ENCODE measurements at places on chromosomes 2 and 18.

GRCh38 chr2:119369845-119370244 is 3.1 kb downstream of the DBI start:
- DNase-seq = no peak

- DNase-seq = no peak
These were observed 142.9 kb downstream of the ASB1 start for GRCh38 chr2:238569507-238570195.

DNA sequence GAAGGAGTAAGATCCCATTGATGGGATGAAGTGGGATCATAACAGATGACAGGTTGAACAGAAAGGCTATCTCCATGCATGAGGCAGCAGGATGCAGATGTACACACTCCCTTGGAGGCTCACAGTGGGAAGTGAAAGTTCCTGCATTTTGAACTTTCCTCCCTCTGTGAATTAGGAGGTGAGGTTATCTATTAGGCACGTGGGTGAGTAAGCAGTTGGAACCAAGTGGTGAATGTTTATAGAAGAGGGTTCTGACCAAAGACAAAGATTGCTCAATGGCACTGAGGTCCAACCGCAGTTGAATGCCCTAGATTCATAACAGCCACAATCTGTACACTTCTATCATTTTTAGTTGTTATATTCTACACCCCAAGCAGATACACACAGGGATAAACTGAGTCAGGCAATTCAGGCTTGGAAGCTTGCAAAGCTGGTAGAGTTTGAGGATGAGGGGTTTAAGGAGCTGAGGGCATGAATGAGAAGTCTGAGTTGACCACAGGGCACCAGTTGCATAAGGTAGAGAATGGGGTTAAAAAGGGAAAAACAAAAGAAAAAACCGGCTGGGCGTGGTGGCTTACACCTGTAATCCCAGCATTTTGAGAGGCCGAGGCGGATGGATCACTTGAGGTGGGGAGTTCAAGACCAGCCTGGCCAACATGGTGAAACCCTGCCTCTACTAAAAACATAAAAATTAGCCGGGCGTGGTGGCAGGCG is 7.1 kb upstream of the KCMF1 start:
- DNase-seq = no peak

GRCh38 chr2:108236676-108237335 is 3.0 kb upstream of the SULT1C3 start:
- DNase-seq = no peak

- DNase-seq = no peak
These were observed 203.6 kb downstream of the UBE2E3 start for GRCh38 chr2:181183878-181184542.

DNA sequence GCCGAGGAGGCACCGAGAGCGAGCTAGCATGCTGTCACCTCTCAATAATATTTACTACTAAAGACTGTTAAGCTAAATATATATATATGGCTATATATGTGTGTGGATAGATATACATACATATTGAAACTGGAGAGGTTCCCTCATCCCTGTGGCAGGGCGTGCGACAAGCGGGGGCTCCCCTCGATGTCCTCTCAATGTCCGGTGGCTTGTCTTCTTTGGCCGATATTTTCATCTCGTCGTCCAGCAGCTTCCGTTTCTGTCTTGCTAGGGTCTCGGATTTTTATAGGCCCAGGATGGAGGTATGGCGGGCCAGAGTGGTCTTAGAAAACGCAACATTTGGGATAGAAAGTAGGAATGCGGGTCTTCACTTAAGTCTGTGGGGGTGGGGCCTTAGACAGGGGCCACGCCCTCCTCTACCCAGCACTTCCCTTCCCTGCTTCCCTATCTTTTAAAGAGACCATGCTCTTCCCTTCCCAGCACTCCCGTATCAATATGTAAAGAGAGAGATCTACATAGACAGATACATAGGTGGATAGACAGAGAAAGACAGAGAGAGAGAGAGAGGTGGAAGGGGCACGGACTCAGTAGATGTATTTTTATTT is 866.8 kb downstream of the DSC3 start:
- DNase-seq = no peak

DNA sequence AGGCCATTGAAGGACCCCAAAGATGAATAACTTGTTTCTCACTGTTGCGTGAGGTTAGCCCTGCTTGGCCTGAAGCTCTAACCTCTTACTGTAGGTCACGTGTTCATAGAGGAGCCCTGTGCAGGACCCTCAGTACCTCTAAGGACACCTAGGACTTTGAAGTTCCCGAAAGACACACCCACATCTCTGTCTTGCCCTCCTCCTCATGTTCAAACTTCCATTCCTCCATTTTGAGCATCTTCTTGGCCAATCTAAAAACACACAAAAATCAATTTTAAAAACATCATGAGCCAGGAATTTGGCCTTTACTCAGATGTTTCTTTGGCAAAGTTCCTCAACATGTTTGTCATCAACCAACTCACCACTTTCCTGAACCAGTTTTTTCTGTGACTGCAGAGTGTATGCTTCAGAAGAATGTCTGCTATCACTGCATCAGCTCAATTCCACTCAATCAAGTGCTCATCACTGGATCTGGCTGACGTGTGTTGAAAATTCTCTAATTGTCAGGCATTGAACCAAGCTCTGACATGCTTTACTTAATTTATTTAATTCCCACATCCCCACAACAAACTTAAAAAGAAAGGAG is 101.6 kb downstream of the AP1S3 start:
- no peak for DNase-seq

DNA sequence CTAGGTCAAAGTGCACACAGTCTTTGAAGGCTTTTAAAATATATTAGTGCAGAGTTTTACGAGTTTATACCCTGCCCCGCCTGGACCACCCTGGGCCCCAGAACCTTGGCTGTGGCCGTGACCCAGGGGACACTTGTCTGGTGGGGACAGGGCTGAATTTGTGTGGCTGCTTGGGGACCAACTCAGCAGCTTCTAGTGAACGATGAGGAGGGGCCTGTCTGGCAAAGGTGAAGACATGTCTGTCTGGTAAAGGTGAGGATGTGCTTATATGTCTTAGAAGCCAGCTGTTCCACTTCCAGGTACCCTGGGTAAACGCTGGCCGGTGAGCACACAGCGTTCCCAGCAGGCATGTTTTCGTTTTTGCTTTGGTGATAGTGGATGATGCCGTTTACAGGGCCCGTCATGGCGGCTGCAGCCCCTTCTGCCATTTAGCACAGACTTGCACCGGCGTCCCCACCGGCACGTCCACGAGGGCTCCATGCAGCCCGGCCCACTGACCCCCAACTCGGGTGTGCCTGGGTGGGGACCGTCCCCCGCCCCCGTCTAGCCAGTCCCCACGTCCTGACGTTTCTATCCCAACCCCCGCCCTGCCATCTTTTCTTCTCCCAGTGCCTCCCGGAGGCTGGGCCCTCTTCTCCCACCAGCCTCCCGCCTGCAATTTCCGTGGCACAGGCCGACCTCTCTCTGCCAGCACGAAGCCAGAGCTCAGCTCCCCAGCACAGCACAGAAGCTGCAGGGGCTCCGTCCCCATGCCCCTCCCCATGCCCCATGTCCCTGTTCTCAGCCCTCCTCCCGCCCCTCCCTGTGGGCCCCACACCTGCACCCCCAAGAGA is 67.8 kb downstream of the SLC66A2 start:
- no peak for DNase-seq

- DNase-seq = peak; percentile 70
These were observed 20.2 kb downstream of the IL18RAP start for GRCh38 chr2:102442967-102443828.

- no peak for DNase-seq
These were observed 319.6 kb upstream of the REV1 start for GRCh38 chr2:99809259-99809900.

DNA sequence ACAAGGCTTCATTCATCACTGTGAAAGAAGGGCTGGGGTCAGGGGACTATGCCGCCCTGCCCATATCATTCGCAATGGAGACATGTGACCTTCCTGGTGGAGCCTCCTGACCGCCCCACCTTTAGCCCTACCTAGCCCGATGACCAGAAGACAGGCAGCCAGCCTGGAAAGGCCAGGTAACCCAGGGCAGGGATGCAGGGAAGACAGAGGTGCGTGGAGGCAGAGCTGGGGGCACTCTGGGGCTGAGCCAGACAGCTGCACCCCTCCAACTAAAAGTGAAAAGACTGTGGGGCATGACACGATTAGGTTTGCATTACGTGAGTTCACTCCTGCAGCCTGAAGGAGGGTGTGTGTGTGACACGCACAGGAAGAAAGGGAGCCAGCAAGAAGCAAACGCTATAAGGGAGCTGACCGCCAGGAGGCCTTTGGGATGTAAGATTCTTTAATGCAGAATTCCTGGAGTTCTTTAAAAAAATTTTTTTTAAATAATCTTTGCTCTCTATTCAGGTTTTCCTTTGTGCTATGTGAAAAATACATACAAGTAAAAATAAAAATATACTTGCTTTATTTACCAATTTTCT is 3.7 kb upstream of the HES6 start:
- no peak for DNase-seq

GRCh38 chr18:45836242-45837205 is 11.0 kb downstream of the SIGLEC15 start:
- no peak for DNase-seq

- DNase-seq = no peak
These were observed 35.5 kb upstream of the RPL37A start for GRCh38 chr2:216463148-216463547.

GRCh38 chr2:241966647-241967466 is 97.3 kb downstream of the RTP5 start:
- no peak for DNase-seq

GRCh38 chr18:27995770-27996502 is 181.0 kb downstream of the CDH2 start:
- DNase-seq = no peak

GRCh38 chr2:217797165-217797564 is 205.6 kb downstream of the TNS1 start:
- no peak for DNase-seq

DNA sequence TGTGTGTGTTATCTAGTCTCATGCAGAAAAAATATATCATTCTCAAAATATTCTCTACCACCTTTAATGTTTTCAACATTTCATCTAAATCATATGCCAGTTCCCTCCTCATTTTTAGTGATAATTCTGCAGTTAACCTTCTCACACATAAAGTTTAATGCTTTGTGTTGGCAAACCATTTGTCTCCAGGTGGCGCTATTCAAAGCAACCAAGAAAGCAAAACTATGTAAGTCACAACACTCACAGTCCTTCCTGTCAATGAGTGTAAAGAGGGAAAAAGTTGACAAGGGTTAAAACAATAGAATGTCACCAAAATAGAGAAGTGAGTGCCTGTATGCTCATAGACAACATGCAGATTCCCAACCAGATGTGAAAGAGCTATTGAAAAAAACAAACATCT is 961.6 kb upstream of the LRRTM1 start:
- DNase-seq = no peak

DNA sequence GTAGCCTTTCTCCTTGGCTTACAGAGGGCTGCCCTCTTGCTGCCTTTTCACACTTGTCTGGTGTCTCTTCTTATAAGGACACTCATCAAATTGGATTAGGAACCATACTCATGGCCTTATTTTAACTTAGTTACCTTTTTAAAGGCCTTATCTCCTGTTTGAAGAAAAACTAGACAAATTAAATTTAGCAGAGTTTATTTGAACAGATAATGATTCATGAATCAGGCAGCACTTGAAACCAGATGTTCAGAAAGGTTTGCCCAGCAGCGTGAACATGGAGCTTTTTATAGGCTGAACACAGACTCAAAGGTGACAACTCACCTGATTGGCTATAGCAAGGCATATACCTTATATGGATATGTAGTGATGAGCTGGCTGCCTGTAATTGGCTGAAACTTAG is 238.0 kb downstream of the GULP1 start:
- no peak for DNase-seq

DNA sequence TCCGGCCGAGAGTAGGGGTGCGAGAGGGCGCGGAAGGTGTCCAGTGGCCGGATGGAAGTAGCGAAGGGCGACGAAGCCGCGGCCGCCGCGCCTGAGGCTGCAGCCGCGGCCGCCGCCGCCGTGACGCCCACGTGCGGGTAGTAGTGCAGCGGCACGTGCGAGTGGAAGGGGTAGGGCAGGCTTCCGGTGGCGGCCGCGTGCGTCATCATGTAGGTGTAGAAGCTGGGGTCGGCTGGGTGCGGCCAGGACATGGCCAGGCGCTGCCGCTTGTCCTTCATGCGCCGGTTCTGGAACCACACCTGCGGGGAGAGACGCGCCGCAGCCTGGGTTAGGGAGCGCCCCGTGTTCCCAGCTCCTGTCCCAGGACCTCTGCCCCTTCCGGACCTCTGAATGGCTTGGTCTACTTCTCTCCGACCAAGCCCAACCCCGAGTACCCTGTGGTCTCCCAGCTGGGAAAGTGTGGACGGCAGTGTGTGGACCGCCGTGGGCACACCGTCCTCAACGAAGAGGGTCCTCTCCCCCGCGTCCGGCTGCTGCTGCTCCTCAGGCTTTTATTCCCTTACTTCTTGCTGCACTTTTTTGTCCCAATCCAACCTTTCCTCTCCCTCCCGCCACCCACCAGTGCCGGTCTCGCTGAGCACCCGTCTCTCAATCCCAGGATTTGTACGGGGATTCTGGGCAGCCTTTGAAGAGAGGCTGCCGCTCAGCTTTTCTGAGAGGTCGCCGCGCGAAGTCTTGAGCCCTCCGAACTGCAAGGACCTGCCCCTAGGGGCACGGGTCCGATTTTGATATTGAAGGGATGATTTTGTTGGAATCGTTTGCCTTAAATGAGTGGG is 3.0 kb downstream of the EVX2 start:
- DNase-seq = no peak

DNA sequence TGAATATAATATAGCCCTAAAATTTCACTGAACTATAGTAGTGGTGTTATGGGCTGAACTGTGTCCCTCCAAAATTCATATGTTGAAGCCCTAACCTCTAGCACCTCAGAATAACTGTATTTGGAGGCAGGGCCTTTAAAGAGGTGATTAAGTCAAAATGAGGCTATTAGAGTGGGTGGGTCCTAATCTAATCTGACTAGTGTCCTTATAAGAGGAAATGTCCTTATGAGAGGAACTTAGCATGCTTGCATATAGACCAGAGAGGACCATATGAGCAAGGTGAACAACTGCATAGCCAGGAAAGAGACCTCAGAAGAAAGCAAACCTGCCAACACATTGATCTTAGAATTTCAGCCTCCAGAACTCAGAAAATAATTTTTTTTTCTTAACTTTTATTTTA is 238.4 kb downstream of the ZEB2 start:
- DNase-seq = no peak

DNA sequence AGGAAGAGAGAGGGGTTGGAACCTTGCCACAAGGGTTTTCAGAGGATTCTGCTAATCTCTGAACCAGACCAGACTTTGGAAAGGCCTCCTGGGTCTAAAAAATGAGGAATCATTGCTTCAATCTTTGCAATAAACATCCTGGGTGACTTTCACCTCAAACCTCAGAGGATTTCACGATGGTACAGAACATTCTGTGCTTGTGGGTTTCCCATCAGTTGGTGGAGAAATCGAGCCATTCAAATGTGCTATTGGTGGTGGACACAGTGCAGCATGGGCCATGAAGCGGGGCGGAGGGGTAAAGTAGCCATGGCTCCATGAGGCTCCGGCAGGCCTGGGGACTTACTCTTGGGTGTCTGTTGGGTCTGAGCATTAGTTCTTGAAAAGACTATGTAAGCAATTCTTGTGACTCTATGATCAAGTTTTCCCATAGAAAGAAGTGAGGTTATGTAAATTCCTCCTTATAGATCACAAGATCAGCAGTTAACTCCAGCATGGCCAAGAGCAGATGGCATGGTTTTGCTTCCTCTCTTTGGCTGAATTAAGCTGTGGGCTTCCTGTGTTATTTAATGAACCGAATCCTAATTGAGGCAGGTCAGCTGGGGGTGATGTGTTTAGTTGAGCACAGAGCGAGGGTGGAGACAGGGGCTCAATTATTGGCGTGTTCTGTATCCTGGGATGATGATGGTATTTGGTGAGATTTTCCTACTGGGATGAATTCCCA is 1.9 kb upstream of the IL1R2 start:
- DNase-seq = no peak
